ENCODE measurements at places on chromosomes 6 and 20.

DNA sequence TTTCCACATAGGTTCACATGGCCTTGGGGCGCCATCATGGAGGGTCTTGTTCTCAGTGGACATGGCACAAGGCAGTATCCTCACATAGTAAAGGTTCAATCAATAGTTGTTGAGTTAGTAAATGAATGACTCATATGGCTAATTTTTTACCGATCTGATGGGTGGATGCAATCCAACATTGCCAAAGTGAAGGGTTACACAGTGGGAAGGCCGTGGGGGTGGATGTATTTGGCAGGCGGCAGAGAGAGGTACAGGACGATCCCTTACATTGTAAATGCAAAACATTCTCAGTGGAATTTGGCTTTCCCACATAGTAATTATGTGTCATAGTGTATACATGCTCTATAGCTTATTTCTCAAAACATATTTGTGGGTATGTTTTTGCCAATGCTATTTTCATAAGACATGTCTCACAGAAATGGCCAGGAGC, 21.0 kb upstream of the PDE7B start:
- no peak for DNase-seq

DNA sequence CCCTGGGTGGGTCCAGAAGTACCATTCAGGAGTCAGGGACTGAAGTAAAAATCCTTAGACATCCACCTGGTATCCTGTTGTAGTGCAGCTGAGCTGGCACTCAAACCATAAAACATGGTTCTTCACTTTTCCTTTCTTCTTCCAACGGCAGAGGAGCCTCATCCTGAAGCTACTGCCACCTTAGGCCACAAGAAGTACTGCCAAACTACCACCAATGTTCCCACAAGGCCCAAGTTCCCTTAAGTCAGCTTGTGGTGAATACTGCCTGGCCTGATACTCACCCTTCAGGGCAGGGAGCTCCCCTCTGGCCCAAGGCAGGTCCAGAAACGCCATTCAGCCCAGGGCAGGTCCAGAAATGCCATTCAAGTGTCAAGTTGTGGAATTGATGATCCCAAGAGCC, 1053.4 kb upstream of the CITED2 start:
- DNase-seq = no peak

DNA sequence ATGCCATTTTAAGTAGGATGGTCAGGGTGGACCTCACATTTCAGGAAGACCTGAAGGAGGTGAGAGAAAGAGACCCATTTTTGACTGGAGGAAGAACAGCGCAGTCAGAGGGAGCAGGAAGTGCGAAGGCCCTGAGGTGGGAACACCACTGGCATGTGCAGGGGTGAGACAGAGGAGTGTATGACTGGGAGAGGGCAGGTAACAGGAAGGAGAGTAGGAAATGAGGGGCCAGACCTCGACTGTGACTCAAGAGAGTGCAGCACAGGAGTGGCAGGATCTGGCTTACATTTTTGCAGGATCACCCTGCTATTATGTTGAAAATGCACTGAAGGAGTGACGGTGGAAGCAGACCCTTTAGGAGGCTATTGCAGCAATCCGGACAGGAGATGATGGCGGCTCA, 117.7 kb upstream of the CDYL start:
- DNase-seq = no peak

- DNase-seq = no peak
Observed at GRCh38 chr20:45924391-45925261, 9.9 kb upstream of the PCIF1 start.

- no peak for DNase-seq
Observed at GRCh38 chr6:107102414-107102805, 12.9 kb downstream of the BEND3 start.

DNA sequence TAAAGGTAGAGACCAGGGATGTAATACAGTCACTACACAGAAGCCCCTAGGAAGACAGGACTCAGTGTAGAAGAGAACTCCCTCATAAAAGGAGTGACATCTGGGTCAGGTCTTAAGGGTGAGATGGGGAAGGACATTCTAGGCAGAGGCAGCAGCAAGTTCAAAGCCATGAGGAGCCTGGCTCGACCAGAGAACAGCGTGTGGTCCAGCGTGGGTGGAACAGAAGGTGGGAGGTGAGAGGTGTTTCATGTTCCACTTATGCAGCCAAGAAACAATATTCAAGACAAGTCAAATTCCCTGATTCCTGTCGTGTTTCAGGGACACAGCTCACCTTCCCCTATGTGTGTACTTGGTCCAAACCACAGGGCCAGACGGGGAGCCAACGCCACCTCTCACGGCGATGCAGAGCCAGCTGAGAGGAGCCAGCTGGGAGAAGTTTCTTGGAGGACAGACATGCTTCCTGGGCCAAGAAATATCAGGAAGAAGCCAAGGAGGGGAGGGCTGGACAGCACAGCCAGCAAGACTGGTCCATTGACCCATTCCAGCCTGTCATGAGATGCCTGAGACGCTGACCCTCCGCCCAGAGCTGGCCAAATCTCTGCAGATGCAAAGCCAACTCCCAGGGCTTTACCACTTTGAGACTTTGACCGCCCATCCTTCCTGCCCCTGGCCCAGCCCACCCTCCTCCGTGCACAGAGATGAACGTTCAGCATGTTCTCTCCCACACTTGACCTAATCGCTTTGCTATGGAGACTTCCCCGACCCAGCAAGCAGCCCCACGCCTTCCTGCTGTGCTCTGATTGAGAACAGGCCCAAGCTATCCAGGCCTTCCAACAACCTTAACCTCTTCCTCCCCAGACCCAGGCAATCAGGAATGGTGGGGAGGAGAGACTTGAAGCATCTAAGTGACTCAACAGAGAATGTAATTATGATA, 113.8 kb downstream of the PRND start:
- no peak for DNase-seq

GRCh38 chr20:13883425-13883824, 98.6 kb downstream of the NDUFAF5 start:
- no peak for DNase-seq

DNA sequence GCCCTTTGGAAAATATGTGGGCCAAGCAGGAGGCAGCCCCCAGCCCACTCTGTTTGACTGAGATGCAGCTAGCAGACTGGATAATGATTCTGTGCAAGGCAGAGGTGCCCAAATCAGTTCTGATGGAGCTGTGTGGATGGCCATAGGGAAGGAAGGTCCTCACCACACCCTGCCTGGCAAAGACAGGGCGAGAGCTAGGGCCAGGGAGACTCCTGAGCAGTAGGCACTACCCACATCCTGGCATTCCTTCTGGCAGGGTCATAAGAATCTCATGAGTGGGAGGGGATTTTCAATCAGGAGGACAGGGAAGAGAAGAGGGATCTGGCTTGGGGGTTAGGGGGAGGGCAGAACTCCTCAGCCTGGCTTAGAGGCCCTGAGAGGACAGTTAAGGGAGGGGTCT, 18.6 kb upstream of the TREM2 start:
- DNase-seq = no peak

DNA sequence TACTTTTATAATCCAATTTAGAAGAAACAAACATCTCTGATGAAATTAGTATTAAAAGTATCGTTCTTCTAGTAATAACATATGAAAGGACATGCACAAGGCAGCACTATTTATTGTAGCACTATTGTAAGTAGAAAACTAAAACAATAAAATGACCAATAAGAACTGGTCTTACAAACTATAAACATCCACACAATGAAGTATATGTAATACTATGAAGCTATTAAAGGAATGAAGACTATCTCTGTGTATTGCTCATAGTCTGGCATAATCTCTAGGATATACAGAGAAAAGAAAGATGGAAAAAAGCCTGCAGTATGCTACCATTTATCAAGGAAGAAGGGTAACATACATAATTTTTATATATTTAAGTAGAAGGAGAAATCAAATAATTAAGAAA, 16.7 kb downstream of the LCA5 start:
- DNase-seq = no peak

- no peak for DNase-seq
Observed at GRCh38 chr20:45100563-45101245, at the start of gene KCNS1. KCNS1 (minus strand) TSS chr20:45101127; CDS start chr20:45099236, 1,891 bp downstream.

GRCh38 chr20:50475681-50476292, 34.4 kb upstream of the PTPN1 start:
- DNase-seq = no peak

DNA sequence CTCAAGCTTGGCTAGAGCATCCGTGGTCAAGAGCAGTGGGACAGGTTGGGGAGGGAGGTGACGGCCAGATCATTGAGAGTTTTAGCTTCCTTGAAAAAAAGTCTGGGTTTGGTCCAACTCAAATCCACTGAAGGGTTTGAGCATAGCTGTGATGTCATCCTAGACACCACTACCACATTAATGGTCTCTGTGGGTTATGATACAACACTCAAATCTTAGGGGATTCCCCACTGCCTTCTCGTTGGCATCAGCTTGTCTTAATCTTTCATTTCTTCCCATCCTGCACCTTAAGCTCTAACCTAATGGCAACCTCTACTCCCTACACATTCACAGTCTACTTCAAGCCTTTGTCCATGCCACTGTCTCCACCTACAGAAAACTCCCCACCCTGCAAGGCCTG, 77.3 kb downstream of the BMP6 start:
- no peak for DNase-seq

- DNase-seq = no peak
Observed at GRCh38 chr6:107488875-107489635, 862 bp upstream of the SOBP start.

- no peak for DNase-seq
Observed at GRCh38 chr20:24781418-24781980, 167.6 kb upstream of the CST7 start.

GRCh38 chr6:149503872-149504271, 19.1 kb upstream of the ZC3H12D start:
- DNase-seq = no peak

- DNase-seq = no peak
Observed at GRCh38 chr6:111306104-111306888, 176.7 kb downstream of the REV3L start.

DNA sequence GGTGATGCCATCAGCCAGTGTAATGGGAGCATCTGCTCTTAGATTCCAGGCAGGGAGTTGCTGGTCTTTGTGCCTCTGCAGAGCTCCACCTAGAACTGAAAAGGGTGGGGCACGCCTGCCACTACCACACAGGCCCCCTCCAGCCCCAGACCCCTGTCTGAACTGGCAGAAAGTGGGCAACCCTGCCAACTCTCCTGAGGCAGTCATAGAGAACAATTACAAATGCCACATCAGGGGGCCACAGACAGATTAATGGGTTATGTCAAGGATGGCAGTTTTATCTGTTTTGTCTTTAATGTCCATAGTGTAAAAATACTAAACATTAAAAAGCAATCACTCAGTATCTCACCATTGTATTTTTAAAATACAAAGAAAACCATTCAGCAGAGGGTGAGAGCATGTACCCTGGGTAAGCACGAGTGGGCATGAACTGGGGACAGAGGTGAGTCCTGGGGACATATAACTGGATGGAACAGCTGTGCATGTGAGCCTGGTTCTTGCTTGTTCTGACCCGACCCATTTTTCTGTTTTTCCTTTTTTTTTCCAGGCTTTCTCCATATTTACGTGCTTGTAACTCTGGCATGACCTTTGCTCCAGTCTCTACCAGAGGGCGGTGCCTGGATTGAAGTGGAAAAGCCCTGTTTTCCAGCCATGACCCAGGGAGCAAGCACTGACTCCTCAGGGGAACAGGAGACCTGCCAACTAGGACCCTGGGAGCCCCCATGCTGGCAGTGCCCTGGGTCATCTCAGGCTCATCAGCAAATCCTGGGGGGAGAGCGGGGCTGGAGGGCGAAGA, 8.2 kb downstream of the TRAF3IP2 start:
- DNase-seq = no peak

DNA sequence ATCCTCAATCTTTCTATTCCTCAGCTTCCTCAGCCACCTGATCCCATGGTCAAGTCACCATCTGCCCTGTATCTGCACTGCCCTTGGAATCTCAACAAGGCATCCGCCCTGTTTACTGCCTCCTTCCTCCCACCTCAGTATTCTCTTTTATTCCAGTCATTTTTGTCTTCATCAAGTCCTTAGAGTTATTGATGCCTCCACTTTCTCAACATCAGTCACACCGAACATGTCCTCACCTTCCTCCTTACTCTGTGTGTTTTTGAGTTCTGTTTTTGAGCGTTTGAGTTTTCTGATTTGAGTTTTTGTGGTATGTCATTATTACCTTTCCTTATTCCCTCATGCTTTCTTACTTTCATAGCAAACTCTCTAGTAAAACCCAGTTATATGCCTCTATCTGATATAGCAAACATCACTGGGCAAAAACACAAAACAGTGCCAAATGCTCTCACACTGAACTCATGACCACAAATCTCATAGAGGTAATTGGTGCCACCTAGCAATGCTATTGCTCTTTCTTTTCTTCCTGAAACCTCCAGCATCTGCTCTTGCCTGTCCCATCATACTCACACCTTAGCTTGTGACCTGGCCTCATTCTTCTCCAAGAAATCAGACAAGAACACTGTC, 11.8 kb upstream of the GNRH2 start:
- DNase-seq = no peak
